Mesothelial cell of epicardium (in vitro differentiated cells): ENCODE measurements at places on chromosomes 1 and 21. TPM values are rescaled to one million over a fixed set of nuclear protein-coding genes. Genes with fewer than 3 reads are reported as not detected.

CBS gene
- total RNA-seq, result 30.2 to 32.1 TPM (median 31.4 TPM) in 3 replicates

PTPN7 gene
- 0.31 to 0.49 TPM (median 0.32 TPM) in 3 replicates for total RNA-seq

CAMK1G gene
- 3.8 to 5.2 TPM (median 4.5 TPM) in 3 replicates for total RNA-seq

OR2G6 gene
- total RNA-seq, result 0.04 TPM in 1 of 3 replicates, not detected in the others

PLA2G5 gene
- 0.25 TPM in 1 of 3 replicates, not detected in the others for total RNA-seq

TMEM222 gene
- total RNA-seq, result 36.0 to 39.1 TPM (median 37.2 TPM) in 3 replicates

AMY2A gene
- not detected in 3 replicates for total RNA-seq

CD52 gene
- 1.1 to 1.9 TPM (median 1.6 TPM) in 3 replicates for total RNA-seq

FLAD1 gene
- total RNA-seq, result 46.8 to 49.6 TPM (median 48.3 TPM) in 3 replicates

MR1 gene
- total RNA-seq, result 4.2 to 5.5 TPM (median 4.7 TPM) in 3 replicates

GIPC2 gene
- total RNA-seq, result 0.18 to 0.23 TPM (median 0.20 TPM) in 3 replicates

DNA sequence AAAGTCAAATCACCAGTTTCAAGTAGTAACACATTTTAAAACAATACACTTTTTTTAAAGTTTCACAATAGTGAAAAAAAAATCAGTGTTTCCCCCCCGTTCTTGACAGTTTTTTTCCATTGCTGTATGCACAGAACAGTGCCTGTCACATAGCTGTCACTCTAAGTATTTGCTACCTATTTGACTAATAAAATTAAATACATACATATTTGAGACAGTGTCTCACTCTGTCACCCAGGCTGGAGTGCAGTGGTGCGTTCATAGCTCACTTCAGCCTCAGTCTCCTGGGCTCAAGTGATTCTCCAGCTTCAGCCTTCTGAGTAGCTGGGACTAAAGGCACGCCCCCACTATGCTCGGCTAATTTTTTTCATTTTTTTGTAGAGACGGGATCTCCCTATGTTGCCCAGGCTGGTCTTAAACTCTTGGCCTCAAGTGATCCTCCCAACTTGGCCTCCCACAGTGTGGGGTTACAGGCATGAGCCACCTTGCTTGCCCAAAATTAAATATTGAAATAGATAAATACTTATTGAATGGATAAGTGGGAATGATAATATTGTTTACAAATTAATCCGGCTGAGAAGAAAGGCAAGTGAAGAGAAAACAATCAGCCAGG, 12.6 kb upstream of the RHBG start:
- DNase-seq, result no peak

DNA sequence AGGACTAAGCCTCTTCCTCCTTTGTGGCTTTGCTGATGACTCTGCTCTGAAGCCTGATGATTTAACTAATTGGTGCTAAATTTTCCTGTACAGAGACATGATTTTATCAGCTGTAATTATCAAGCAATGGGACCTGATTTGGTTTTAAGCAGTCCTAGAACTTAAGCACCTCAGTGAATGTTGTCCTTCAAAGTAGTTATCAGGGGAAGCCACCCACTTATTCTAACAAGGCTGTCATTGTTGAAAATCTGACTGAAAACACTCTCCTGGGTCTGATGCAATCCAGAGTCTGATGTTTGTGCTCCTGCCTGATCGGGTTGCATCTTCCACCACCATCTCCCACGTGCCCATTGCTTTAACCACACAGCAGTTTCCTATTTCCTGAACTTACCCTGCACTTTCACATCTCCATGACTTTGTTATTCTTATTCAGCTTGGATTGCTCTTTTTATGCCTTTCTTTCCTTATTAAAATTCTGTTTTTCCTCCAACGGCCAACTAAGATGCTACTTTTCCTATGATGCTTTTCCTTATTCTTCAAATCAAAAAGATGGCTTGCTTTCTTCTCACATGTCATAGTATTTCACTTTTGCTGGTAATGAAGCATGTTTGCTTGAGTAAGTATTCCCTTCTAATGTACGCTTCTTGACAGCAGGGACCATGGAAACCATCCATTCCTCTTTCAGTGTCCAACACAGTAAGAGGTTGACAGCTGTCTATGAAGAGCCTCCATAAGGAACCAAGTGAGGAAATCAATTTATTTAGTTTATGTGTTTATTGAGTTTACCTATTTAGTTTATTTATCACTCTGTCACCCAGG, 55.0 kb downstream of the S1PR1 start:
- no peak for DNase-seq

GRCh38 chr21:28991861-28992525, 684 bp downstream of the LTN1 start:
- no peak for DNase-seq

DNA sequence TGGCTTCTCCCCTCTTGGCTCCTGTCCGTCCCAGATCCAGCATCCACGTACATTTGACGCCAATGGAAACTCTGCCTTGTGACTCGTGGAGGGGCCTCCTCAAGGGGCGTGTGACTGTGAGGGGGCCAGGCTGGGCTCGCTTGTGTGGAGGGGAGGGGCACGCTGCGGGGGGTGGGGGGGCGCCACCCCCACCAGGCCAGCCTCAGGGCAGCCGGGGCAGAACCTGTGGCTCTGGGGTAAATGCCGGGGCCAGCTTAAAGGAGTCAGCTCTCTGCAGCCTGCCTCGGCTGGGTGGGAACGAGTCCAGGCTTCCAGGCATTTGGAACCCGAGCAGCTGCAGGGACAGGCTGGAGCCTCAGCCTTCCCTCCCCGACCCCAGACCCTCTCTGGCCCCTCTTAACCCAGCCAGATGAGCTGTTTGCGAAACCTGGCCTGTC, 94.1 kb downstream of the SIK1 start:
- no peak for DNase-seq

GRCh38 chr1:226419284-226420029, 11.6 kb upstream of the PARP1 start:
- DNase-seq, result no peak

DNA sequence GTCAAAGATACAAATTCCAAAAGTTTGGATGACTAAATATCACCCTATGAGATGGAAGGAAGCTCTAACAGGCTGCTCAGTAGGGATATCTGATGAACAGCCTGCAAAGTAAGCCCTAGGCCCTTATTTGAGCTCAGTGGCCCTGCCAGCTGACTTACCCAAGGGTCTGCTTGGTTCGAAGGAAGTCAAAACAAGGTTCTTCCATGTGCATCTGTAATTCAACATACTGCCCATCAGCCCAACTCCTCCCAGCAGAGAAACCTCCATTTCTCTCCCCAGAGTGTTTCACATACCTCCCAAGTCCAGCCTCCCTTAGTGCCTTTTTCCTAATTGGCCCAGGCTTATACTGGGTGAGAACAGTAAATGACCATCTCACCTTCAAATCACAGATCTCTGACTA, 86.6 kb downstream of the NRDC start:
- no peak for DNase-seq

DNA sequence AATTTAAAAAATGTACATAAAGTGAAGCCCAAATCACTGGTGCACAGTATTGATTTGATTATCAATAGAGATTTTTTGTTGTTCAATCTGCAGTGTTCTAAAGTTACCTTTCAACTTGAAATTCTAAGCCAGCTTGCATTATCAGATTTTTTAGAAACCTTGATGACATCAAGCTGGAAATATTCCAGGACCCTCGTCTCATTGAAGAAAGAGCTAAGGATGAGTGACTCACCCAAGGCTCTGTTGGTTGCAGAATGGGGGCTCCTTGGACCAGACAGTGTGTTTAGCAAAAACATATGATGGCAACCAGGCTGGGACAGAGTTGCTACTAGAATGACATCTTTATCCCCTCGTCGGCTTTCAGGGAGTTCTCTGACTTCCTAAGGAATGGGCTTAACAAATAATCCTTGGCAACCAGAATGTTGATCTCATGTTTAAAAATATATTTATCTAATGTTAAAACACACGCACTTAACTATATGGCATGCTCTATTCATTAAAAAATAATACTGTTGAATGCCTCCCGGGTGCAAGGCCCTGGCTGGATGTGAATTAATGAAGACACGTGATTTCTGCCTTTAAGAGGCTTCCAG, 79.7 kb downstream of the RUNX3 start:
- DNase-seq, result no peak

- DNase-seq, result no peak
These were observed 1037.2 kb downstream of the ADGRL2 start for GRCh38 chr1:82837766-82838465.

DNA sequence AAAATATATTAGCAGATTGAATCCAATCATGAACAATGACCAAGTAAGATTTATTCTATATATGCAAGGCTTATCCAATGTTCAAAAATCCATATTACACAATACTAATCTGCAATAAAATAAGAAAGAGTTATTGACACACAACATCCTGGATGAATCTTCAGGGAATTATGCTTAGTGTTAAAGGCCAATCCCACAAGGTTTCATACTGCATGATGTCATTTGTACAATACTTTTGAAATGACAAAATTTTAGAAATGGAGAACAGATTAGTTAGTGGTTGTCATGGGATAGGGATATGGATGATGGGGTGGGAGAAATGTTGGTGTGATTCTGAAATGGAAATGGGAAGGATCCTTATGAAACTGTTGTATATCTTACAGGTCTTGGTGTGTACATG, 425.7 kb downstream of the SIPA1L2 start:
- no peak for DNase-seq

GRCh38 chr1:30785181-30785580, 27.6 kb upstream of the LAPTM5 start:
- DNase-seq, result no peak

- no peak for DNase-seq
These were observed 33.0 kb downstream of the RIPPLY3 start for GRCh38 chr21:37039411-37040075.

DNA sequence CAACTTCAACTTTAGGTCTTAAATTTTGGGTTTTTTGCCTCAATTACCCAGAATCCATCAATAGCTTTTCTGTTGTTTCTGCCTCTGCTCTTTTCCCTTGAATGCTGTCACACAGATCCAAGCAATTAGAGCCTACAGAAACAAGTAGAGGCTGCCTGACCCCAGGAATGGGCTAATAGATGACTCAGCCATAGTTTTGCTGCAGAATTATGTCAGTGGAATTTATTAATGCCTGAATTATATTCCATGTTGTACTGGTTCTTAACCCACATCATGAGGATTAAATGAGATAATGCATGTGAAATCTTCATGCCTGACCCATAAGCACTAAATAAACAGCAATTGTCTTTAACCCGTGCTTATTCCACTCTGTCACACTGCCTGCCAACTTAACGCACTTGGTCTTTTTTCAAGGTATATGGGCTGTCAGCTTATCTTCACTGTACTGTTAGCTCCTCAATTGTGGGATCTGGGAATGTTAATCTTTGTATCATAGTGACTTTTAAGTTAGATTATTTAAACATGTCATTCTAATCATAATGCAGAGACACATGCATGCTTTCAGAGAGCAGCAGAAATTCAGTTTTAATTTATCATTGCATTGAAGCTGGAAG, 213.3 kb downstream of the ROR1 start:
- no peak for DNase-seq

- DNase-seq, result no peak
These were observed 69.2 kb upstream of the SSBP3 start for GRCh38 chr1:54475357-54475881.

GRCh38 chr1:235434001-235434400, 66.8 kb downstream of the TBCE start:
- DNase-seq, result no peak
